ENCODE measurements at places on chromosomes 12 and 14.

- peak; percentile 12 for DNase-seq
These were observed 366.5 kb upstream of the OR4E1 start for GRCh38 chr14:22039938-22040780.

- no peak for DNase-seq
These were observed 3.6 kb upstream of the BATF start for GRCh38 chr14:75518625-75519024.

- no peak for DNase-seq
These were observed 58.8 kb upstream of the NUDT4 start for GRCh38 chr12:93318720-93319522.

DNA sequence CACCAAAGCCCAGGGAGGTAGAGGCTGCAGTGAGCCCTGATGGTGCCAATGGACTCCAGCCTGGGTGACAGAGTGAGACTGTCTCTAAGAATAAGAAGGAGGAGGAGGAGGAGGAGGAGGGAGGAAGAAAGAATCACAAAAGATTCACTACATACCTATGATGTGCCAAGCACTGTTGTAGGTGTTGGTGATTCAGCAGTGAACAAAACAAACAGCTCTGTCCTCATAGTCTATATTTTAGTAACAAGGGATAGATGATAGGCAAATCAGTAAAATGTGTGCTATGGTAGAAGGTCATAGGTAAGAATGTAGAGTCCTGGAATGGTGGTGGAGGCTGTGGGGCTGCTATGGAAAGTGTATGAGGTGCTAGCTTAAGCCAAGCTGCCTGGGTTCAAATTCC, 18.0 kb upstream of the ABHD12B start:
- DNase-seq: no peak

DNA sequence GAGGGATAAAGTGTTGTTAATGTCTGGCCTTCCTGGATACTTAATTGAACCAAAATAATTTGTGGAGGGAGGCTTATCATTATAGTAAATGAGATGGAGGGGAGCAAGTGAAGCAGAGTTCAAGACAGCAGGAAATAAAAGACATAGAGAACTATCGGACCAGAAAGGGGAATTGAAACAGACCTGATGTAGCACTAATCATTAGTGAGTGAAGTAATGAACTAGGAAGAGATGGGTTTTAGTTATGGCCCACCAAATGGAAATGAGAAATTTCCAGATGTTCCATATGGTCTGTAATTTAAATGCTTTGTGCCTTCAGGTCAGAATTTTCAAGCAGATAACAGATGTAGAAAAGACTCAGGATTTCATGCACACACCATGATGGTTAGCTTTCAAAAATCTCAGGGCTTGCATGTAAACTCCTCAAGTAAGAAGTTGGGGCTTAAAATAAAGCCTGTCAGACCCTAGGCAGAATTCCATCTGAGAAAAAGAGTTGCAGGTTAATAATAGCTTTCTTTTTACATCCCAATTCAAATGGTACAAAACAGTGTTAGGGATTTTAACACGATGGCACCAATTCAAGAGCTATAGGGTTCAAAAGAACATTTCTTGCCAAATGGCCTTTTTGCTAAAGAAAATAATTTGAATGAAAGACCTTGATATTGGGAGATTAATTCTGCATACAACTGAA, 355.8 kb downstream of the FSCB start:
- no peak for DNase-seq

DNA sequence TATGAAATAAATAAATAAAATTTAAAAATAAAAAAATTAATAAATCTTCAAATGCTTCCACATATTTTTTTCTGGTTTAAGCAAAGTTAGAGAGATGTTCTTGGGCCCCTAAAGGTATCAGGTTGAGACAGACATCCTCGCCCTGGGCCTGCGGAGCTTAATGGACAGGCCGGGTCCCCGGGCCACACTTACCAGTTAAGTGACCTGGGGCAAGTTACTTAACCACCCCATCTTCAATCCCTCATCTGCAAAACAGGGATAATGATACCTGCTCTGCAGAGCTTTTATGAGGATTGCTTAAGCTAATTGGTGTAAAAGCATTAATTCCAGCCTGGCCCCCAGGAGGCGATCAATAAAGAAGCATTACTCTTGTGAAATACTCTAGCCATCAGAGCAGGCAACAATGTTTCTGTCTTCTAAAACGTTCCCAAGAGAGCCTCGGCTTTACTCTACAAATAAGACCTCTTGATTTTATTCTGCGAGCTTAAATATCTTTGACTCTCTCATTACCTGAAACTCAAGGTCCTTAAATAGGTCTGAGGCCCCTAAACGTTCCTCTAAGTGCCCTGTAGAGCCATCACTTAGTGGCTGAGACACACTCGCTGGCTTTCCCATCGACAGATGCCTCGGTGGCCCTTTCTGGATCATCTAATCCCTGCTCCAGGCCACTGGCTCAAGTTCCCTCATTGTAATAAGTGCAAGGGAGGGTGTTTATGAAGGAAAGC, 81.1 kb upstream of the DIO3 start:
- DNase-seq: no peak

GRCh38 chr14:102363182-102363943, 622 bp downstream of the TECPR2 start:
- no peak for DNase-seq

GRCh38 chr12:64461634-64462414, 9.9 kb downstream of the TBK1 start:
- DNase-seq: no peak

- DNase-seq: no peak
These were observed 63.5 kb downstream of the ELK3 start for GRCh38 chr12:96257550-96258103.

DNA sequence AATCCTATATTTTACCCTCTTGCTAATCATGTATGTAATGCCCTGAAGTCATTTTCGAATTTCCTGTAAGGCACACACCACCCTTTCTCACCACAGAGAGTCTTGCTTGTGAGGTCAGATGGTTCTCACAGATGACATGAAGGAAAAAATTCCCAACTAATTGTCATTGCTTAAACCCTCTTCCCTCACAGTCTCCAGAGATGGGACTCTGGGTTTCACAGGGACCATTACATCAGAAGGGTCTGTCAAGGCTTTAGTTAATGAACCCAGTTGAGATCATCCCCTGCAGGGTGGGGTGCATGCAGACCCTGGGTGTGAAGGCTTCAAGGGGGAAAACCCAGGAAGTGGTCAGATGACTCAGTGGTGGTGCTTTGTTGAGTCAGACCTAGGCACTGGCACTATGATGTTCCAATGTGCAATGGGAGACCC, 229.6 kb downstream of the BCAT1 start:
- peak; percentile 8 for DNase-seq

GRCh38 chr12:112488257-112488876, 69.6 kb downstream of the PTPN11 start:
- DNase-seq: no peak

DNA sequence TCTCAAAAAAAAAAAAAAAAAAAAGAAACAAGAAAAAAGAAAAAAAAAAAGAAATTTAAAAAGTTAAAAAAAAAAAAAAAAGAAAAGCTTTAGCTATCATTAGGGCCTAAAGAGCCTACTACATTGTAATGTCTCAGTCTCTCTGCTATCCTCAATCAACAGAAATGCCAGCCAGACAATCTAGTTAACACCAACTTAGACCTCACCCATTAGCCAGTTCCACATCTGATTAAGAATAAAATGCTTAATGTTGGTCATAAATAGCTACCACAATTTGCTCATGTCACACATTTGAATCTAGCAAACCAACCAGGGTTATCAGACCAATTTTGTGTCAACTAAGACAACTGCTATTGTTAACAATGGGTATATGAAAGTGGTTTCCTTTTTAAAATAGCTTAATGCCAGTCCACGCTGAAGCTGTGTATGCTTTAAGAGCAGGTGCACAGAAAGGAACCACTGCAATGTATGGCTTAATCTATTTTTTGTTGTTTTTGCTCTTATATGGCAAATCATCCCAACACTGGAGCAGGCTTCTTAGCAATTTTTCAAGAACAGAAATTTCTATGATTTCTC, 45.5 kb upstream of the SELPLG start:
- DNase-seq: no peak

- no peak for DNase-seq
These were observed 12.9 kb downstream of the PRKCH start for GRCh38 chr14:61334197-61334701.

- peak; percentile 42 for DNase-seq
These were observed 723 bp downstream of the KIF21A start for GRCh38 chr12:39441963-39442830.

- no peak for DNase-seq
These were observed 365.0 kb downstream of the CCER1 start for GRCh38 chr12:90589956-90590355.

- DNase-seq: no peak
These were observed 48.9 kb upstream of the DLK1 start for GRCh38 chr14:100677554-100678468.

DNA sequence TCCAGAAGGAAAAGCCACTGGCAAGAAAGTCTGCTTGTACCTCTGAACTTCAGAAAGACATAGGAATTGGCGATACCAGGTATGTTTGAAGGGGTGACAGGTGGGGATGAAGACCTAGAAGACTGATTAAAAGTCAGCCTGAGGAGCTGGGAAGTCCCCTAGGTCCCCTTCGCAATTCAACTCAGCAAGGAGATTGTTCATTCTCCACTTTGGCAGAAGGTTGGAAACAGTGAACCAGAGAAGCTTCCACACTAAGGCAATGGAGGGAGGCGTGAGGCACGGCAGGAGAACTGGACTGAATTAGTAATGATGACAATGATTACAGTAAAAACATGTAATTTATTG, 240.3 kb upstream of the TMPO start:
- DNase-seq: no peak

DNA sequence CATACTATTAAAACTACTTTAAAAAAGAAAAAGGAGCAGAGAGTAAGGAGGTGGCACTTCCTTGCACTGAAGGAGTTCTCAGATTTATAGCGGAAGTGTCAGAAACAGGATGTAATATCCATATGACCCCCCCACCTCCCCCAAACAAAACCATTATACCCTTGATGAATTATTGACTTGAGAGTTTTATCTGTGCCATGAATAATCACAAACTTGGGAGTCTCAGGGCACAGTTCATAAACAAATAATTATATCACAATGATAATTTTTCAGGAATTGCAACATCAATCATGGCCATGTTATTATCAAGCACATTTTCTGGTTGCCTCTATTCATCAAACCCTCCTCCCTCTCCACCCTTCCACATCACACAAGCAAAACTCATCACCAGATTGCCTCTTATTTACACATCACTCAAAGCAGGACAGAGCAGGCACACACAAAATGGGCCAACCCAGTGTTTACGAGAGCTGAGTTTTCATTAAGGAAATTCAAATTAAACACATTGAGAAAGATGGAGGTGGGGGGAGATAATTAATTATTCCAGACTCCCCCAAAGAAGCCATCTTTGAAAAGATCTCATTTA, 141.4 kb downstream of the EGLN3 start:
- DNase-seq: no peak

GRCh38 chr12:42958291-42958674, 368.7 kb upstream of the PRICKLE1 start:
- no peak for DNase-seq

DNA sequence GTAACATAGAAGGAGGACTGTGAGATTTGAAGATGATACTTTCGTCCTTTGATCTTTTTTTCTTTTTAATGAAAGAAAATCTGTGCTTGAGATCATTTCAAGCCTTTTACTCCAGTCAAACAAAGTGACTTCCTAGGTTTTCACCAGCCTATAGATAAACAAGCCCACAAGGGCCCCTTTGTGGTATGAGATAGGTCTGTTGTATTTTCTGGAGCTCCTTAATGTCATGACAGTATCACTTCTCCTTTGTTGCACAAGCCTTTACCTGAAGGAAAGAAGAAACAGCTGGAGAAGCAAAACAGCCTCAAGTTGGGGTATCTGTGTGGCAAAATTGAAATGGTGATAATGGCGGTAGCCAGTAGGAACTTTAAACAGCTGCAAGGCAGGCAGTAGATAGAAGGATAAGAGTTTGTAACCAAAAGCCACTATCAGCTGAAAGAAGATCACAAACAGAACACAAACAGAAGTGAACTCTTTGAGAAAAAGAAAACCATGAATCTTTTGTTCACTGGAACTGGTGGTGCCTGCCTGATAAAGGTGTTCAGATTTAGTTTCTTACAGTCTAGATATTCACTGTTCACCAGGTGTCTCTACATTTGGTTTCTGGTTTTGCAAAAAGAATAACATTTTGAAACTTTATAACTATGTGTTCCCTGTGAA, 96.8 kb downstream of the LGR5 start:
- no peak for DNase-seq

DNA sequence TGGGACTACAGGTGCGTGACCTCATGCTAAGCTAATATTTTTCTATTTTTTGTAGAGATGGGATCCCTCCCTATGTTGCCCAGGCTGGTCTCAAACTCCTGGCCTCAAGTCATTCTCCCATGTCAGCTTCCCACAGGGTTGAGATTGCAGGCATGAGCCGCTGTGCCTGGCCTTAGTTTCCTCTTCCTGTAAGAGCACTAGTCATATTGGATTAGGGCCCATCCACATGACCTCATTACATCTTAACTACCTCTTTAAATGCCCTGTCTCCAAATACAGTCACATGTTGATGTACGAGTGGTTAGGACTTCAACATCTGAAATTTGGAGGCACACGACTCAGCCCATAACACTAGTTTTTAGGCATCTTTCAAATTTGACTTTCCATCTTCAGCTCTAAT, 72.2 kb upstream of the RASSF3 start:
- DNase-seq: no peak

- DNase-seq: no peak
These were observed 374.7 kb downstream of the KCNH5 start for GRCh38 chr14:62670526-62670925.

- no peak for DNase-seq
These were observed 65.6 kb downstream of the NUAK1 start for GRCh38 chr12:106073179-106073578.

DNA sequence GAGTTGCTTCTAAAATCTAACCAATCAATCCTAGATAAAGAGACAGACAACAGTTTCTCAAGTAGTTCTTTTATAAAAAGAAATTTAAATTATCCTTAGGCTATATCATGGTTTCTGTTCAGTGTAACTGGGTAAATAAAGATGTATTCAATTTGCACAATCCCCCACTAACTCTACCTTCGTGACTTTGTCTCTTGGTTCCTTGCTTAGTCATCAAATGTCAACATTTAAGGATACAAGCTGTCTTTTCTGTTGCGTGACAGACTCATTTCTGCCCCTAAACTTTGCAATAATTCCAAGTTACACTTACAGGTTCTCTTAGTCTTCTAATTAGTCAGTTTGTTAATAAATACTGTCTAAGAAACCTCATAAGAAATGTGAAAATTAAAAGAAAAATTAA, 50.6 kb downstream of the SCAF11 start:
- no peak for DNase-seq

GRCh38 chr14:52110441-52111086, 41.7 kb upstream of the NID2 start:
- DNase-seq: no peak
